ENCODE measurements at places on chromosomes 6 and 20. TPM values are rescaled to one million over a fixed set of nuclear protein-coding genes. Genes with fewer than 3 reads are reported as not detected.

EEF1A2 gene
- polyA plus RNA-seq = 952 TPM

BCAS1 gene
- polyA plus RNA-seq = 0.18 TPM

FRS3 gene
- 5.5 TPM for polyA plus RNA-seq

SLCO4A1 gene
- polyA plus RNA-seq = 15.5 TPM

TMC2 gene
- not detected for polyA plus RNA-seq

RAB22A gene
- polyA plus RNA-seq = 4.1 TPM

RAB32 gene
- polyA plus RNA-seq = 6.3 TPM

TIAM2 gene
- polyA plus RNA-seq = 6.6 TPM

VSX1 gene
- 0.27 TPM for polyA plus RNA-seq

ANKEF1 gene
- 0.75 TPM for polyA plus RNA-seq

MAN1A1 gene
- polyA plus RNA-seq = 11.6 TPM

IL17A gene
- not detected for polyA plus RNA-seq

LY6G5C gene
- 5.0 TPM for polyA plus RNA-seq

SLC17A9 gene
- 3.1 TPM for polyA plus RNA-seq

TRIM15 gene
- polyA plus RNA-seq = not detected

MEI4 gene
- polyA plus RNA-seq = 0.59 TPM

PFDN4 gene
- 88.6 TPM for polyA plus RNA-seq

C20orf202 gene
- polyA plus RNA-seq = 0.27 TPM

ZNF217 gene
- polyA plus RNA-seq = 4.5 TPM

TBXT gene
- not detected for polyA plus RNA-seq

SYNDIG1 gene
- polyA plus RNA-seq = 34.8 TPM

HAO1 gene
- polyA plus RNA-seq = not detected

SLC22A23 gene
- polyA plus RNA-seq = 2.3 TPM

All from right cardiac atrium (tissue), 5 donors.